ENCODE measurements at places on chromosomes 6 and 20.

DNA sequence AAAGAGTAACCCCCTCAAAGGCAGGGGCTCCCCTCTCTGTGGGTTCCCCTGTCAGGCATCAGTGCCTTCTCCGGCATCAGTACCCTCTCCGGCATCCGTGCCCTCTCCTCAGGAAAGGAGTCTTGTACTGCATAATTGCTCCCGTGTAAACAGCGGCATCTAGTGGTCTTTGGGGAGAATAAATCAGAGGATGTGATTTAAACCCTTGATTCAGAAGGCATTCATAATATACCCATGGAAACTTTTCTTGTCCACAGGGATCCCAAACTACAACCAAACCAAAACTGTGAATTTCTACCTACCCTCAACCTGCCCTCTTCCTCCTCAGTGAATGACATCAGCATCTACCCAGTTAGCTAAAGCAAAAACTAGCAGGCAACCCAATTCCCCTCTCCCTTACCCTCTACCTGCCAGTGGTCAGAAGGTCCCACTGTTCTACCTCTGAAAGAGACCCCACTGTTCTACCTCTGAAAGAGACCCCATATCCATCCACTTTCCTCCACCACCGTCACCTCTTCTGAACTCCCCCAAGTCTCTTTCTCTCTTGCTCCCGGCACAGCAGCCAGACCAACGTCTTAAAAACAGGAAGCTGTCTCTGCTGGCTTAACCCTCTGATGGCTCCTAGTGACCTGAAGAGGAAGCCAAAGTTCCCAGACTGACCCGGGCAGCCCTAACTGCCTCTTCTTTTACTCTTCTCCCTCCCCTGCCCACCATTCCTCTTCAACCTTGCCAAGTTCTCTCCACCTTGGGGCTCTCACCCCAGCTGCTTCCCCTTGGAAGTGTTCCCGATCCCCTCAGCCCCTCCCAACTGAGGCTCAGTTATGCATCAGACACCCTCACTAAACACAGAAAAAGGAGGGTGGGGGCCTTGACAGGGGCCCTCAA lies 27.2 kb downstream of the UBE2V1 start:
- DNase-seq, result peak; percentile 54

DNA sequence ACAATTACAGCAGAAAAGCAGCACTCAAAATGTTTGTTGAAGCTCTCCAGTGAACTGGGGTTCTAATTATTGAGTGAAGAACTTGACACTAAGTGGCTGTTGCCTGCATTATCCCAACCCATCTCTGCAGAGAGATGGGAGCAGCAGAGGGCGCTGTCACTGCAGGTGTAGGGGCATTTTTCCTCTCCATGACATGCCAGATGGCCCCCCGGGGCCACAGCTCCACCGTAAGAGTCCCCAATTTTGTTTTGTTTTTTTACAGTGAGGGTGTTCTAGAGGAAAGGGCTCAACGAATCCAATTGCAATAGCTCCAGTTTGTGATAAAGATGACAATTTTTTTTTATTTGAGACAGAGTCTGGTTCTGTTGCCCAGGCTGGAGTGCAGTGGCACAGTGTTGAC lies 1.9 kb upstream of the FUCA2 start:
- DNase-seq, result no peak

GRCh38 chr6:143332153-143332845 lies 118.2 kb downstream of the ADAT2 start:
- DNase-seq, result no peak

- no peak for DNase-seq
Measured at GRCh38 chr6:80333342-80333741, 226.9 kb downstream of the BCKDHB start.

DNA sequence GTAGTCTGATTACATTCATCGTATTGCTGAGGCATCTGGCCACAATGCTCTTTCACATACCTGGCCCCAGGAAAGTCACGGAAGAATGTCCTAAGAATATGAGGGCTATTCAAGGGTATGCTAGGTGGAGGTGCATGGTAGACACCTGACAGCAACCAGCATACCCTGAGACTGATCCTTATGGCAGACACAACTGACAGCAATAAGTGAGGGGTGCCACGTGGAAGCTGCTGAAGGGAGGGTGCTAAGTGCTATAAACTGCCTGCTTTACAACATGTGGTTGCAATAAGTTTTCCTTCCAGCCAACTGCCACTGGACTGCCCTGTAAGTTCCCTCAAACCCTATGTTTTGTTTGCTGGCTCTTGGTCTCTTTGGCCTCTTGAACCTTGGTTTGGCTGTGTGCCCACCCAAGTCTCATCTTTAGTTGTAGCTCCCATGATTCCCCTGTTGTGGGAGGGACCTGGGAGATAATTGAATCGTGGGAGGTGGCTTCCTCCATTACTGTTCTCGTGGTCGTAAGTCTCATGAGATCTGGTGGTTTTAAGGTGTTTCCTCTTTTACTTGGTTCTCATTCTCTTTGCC lies 201.3 kb upstream of the MOCS1 start:
- DNase-seq, result no peak

GRCh38 chr6:34524499-34524898 lies 31.6 kb downstream of the SPDEF start:
- DNase-seq, result no peak

DNA sequence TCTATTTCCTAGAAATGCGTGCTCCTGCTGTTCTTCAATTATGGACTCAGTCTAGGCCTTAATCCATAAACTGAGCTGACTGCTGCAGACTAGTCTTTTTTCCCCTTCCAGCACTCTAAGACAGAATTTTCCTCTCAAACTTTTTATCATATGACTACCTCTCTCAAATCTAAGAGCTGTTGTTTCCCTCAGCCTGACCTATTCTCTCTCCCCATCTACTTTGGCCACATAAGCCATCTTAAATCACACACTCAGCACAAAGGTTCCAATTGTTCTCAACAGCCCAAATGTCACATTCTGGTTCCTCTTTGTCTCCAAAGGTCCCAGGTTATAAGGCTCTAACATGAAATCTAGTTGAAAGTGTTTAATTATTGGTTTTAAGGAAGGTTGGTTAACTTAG lies 85.2 kb downstream of the PRSS35 start:
- no peak for DNase-seq

- DNase-seq, result no peak
Measured at GRCh38 chr6:157904999-157905398, 76.7 kb upstream of the SYNJ2 start.

- DNase-seq, result no peak
Measured at GRCh38 chr20:46622165-46622564, 29.1 kb downstream of the SLC13A3 start.

- DNase-seq, result no peak
Measured at GRCh38 chr6:89087881-89088280, 7.3 kb downstream of the PNRC1 start.

DNA sequence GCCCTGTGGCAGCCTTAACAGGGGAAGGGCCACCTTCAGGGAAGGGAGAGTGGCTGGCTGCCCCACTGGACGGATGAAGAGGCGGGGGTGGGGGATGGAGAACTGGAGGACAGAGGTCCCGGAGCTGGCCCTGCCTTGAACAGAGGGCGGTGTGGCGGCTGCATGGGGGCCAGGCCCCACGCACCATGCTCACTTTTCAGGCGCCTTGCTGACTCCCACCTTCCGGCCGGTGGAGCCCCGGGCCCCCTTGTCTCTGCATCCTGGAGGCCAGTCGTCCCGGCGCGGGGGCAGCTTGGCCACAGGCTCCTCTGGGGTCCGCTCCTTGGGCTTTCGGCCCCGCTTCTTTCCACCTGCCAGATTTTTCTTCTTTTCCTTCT lies 3.5 kb upstream of the UCKL1 start:
- no peak for DNase-seq

- no peak for DNase-seq
Measured at GRCh38 chr6:30041821-30042220, 19.2 kb upstream of the POLR1H start.

DNA sequence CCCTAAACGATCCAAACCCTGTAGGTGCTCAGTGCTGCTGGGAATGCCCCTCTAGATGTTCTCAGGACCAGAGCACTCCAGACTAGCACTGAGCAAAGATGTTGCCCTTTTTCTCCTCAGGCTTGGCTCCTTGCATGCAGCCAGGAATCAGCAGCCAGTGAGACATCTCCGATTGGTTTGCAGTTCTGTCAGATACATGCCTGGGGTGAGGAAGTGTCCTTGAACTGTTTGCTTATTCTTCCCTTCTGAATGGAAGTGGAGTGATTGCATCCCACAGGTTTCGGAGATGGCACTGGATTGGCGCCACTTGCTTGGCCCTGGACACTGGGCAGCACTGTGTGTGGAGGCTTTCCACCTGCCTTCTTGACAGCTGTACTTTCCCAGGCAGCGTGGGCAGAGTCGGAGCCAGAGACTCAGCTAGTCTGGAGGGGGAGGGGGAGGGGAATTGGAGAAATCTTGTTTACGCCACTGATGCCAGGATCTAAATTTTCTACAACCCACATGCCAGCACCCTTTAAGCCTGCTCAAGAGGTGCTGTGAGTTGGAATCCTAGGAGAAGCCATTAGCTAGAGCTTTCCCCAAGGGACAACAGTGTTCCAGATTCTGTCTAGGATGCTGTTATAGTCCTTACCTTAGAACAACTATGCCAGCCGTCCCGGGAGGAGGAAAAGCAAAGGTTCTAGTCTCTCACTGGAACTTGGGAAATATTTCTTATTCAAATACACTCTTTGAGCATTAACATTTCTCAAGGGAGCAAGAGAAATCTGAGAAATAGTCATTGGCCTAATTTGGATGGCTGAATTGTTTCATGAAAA lies 49.2 kb upstream of the SASH1 start:
- no peak for DNase-seq

- no peak for DNase-seq
Measured at GRCh38 chr6:97459535-97459934, 176.5 kb upstream of the MMS22L start.

DNA sequence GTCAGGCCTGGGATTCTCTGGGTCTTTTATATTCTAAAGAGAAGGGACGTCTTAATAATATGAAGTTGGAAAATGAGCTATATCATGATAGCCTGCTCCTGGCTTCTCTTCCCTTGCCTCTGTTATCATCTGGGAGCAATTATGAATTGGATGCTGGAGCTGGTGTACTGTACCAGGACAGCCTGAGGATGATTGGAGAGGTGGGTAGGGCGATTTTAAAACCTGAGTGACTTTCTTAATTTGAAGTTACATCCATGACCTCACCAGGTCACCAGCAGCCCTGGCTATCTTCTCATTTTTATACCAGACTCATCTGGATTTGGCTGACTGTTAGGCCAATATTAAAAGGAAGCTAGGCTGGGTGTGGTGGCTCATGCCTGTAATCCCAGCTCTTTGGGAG lies 317.6 kb downstream of the CLIC5 start:
- DNase-seq, result no peak

DNA sequence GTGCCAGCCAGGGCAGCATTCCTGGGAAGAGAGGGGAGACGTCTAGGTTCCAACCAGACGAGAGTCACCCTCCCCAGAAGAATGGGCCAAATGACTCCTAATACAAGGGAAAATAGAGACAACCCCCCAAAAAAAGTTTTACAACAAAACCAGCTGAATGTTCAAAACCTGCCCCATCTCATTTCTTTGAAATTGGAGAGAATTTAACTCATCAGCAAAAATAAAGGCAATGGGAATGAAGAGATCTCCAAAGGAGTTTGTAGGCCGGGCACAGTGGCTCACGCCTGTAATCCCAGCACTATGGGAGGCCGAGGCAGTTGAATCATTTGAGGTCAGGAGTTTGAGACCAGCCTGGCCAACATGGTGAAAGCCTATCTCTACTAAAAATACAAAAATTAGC lies 9.7 kb upstream of the EMILIN3 start:
- no peak for DNase-seq

- DNase-seq, result no peak
Measured at GRCh38 chr6:137166247-137167098, 7.0 kb downstream of the IL22RA2 start.

GRCh38 chr20:32067234-32067821 lies 15.3 kb downstream of the HCK start:
- no peak for DNase-seq

DNA sequence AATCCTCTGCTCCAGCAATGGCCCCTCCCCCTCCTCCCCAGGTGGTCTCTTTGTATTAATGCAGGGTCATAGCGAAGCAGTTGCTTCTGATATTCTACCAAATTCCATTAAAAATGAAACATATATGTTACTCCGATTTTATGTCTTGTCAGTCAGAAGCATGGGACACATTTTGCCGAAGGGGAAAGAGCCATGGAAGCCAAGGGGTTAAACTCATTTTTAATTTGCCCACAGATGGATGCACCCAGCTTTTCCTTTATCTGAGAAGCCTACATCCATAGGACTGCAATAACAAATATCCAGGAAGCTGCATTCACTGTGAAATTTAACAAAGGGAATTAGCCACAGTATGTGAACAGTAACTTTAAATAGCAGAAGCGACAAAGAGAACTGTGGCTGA lies 688.2 kb downstream of the QKI start:
- DNase-seq, result no peak
